Germinal center (tissue), 1 donor: ENCODE measurements at places on chromosomes 4 and X.

GRCh38 chrX:35858361-35858760 lies 60.2 kb downstream of the MAGEB16 start:
- DNase-seq, result no peak

- DNase-seq, result no peak
Observed at GRCh38 chr4:77023920-77024319, 51.9 kb downstream of the CCNI start.

- DNase-seq, result no peak
Observed at GRCh38 chr4:98905839-98906238, 23.1 kb downstream of the EIF4E start.

- DNase-seq, result no peak
Observed at GRCh38 chr4:161143375-161143774, 1020.4 kb downstream of the FSTL5 start.

- DNase-seq, result peak; percentile 8
Observed at GRCh38 chr4:36841583-36842326, 402.8 kb upstream of the NWD2 start.
